ENCODE measurements at places on chromosomes 3 and 15.

DNA sequence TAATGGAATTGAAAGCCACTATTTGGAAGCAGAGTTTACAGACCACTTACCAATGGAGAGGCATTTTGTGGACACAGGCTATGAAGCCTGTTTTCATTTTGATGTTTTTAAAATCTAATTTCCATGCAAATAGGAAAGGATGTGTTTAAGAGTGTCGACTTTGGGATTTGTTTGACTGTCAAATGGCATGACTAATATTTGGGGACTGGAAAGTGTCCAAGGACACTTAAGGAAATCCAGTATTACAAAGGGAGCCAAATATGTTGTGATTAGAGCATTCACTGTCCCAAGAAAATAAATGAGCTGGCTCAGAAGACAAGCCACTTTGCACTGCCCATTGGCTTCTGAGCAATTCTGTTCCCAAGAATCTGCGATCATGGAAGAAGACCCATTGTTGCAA is 34.0 kb upstream of the SLC6A11 start:
- no peak for DNase-seq

GRCh38 chr15:66700412-66700801 is 1.6 kb upstream of the SMAD6 start:
- no peak for DNase-seq

- peak; percentile 79 for DNase-seq
These were observed 2.9 kb downstream of the GNAT1 start for GRCh38 chr3:50194128-50194902.

DNA sequence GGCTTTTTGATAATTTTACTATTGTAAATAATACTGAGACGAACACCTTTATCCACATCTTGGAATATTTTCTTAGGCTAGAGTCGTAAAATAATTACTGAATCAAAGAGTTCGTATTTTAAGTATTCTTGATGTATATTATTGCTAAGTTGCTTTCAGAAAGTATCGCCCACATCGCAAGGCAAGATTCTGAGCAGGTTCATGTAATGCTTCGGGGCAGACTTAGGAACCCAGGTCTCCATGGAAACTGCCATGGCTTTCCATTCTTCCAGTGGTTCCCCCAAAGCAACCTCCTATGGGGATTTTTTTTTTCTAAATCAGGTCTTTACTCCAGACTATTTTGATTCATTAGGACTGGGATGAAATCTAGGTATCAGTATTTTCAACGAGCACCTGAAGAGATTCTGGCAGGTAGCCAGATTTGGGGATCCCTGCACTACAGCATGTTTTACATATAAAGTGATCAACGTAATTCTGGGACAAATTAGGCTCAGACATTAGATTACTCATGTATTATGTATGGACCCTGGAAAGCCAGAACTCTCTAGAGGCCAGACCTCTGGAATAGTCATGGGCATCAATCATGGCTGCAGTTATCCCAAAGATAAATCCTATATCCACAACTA is 86.5 kb downstream of the B3GNT5 start:
- no peak for DNase-seq

- no peak for DNase-seq
These were observed 1.0 kb downstream of the LYSMD4 start for GRCh38 chr15:99732124-99732750.

DNA sequence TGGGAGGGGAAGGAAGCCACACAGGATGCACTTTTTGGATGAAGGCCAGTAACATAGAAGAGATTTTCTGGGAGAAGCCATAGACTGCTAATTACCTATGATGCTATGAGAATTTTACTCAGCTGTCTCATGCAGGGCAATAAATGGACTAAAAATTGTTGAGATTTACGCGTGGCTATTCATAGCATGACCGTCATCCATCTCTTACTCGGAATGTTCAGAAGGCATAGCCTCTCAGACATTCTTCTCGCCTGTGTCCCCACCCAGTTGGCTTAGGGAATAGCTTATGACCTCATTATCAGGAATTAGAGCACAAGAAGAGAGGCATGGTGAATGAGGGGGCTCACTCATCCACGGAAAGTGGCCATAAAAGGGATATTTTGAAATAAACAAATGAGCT is 107.9 kb upstream of the ATP10A start:
- DNase-seq = no peak

- DNase-seq = no peak
These were observed 68.1 kb downstream of the PPARG start for GRCh38 chr3:12356996-12357395.

- DNase-seq = no peak
These were observed 475.4 kb downstream of the OCA2 start for GRCh38 chr15:27623560-27624305.

- peak; percentile 23 for DNase-seq
These were observed 38.0 kb downstream of the PRICKLE2 start for GRCh38 chr3:64187065-64187959.

DNA sequence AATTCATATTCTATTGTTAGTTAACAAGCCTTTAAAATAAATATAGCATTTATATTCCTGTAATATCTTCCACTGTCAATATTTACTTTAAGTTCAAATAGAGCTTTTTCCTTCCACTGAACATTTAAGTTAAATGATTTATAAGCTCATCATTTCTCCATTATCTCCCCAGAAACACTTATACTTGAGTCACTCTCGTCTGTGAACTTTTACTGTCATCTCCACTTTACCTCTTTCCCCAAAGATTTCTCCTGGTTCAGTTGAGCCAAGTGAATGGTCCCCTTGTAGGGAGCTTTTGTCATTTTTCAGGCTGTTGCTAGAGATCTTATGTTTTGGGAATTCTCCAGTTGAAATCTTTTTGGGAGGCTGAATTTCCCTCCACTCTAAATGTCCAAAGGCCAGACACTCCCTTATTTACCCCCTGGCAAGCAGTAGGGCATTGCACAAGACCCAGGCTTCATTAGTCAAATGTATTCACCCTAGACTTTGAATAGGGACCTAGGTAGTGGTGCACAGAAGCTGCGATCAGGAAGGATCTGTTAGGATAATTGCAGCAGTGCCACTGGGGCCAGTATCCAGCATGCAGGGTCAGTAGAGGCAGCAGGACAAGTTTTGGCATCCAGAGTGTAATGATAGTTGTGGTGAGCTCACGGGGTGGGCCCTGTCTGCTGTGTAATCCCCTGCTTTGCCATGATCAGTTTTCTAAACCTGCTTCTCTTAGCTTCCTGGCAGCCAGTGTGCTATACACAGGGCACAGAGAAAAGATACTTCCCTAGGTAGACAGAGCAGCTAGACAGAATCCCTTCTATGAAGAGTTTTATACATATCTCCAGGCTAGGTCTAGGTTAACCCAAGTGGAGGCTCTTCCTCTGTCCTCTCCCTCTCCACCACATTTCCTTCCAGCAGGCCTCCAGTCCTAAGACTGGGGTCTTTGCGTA is 356.5 kb upstream of the SLCO3A1 start:
- no peak for DNase-seq

DNA sequence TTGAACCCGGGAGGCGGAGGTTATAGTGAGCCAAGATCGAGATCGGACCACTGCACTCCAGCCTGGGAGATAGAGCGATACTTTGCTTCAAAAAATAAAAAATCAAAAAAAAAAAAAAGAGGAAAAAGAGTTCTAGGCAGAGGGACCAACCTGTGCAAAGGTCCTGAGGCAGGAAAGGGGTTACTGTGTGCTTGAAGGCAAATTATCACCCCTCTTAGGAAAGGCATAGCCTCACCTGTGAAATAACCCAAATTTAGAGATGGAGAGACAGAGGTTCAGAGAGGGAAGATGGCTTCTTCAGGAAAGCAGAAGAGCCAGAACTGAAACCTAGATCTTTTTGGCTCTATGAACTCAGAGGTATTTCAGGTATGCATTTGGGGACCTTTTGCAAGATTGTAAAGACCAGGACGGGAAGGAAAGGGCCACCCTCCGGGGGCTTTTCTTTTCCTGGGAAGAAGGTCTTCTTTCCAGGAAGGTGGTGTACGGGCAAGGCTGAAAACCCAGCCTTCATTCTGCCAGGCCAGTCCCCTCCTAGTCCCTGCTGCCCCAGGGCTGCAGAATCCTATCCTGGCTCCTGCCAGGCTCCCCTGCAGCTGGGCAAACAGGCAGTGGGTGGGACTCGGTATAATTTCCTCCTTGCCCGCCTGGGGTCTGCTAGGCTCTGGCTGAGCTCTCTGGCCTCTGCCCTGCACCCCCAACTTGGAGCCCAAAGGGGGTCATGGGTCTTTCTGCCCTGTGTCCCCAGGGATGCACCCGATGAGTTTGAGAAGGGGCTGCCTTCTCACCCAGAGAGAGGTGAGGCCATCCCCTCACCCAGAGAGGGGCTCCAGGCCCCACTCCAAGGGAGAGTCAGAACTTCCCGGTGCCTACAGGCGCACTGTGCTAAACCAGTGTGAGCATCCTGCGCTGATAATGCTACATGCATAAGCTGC is 14.4 kb upstream of the CSK start:
- DNase-seq = no peak

DNA sequence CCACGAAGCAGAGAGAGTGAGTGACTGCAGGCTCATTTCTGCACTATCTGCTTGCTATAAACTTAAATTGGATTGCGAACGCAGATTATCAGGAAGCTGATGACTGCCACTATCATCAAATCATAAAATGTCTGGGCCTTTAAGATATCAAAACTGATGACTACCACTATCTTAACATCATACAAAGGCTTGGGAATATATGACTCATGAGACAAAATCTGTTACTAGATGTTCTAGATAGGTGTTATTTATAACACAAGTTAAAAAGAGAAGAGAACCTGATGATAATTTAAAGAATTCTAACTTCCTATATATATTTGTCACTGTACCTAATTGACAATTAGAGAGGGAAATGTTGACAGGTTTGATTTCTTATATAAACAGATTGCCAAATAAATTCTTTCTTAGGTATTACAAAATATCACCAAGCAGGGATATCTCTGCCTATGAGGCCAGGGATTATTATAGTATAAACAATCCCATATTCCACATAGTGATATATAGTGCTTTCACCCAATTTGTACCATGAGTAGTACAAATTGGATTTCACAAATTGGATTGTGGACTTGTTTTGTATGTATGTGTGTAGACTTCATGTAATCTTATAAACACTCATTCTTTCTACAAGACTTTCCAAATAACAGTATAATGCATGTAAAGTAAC is 1157.2 kb downstream of the ROBO1 start:
- no peak for DNase-seq

DNA sequence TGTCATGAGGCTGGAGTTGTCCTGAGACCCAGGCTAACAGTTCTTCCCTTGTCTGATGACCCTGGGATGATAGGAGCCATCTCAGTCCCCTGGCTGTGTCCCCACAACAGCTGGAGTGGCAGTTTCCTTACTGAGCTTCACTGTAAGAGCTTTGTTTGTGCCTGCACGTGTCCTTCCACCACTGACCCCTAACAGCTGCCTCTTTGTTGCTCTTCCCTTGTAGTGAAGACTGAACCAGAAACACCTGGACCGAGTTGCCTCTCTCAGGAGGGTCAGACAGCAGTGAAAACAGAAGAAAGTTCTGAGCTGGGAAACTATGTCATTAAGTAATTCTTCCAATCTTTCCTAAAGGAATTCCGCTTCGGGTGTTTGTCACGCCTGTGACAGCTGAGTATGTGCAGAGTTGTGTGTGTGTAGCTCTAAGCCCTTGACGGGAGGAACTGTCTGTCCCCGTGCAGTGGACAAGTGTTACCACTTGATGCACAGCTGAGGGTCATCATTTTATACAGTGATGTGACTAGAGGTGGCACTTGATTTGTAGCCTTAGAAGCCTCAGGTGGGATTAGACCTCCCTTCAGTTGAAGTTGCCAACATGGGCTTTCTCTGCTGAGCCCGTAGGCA is 25.0 kb downstream of the MAP6D1 start:
- no peak for DNase-seq
